DMS53 (cell line): ENCODE measurements at places on chromosomes 16 and 17.

DNA sequence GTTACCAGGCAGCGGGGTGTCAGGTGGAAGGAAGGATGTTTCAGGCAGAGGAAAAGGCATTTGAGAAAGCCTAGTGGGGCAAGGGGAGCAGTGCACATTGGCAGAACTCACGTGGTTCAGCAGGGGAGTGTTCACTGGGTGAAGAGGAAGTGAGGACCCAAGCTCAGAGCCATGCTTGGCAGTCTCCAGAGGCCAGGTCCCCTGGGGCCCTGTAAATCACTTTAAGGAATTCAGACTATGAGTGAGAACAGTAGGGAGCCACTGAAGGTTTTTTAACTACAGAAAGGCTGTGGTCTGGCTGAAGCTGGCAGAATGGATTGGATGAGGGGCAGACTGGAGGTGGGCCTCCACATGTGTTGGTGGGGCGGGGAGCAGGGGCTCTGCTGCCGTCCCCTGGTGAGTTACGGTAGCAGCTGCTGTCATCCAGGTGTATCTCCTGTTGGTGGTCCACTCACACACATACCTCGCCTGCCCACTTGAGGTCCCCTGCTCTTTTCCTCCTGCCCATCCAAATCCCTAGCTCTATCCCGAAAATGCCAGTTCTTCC is 5.1 kb downstream of the CLEC16A start:
- DNase-seq, result no peak

- no peak for DNase-seq
Observed at GRCh38 chr17:34847938-34848337, 113.3 kb downstream of the CCT6B start.

- DNase-seq, result no peak
Observed at GRCh38 chr17:33377837-33378595, 84.9 kb upstream of the ASIC2 start.

- peak; percentile 87 for DNase-seq
Observed at GRCh38 chr17:30368912-30369720, 9.6 kb upstream of the CPD start.

DNA sequence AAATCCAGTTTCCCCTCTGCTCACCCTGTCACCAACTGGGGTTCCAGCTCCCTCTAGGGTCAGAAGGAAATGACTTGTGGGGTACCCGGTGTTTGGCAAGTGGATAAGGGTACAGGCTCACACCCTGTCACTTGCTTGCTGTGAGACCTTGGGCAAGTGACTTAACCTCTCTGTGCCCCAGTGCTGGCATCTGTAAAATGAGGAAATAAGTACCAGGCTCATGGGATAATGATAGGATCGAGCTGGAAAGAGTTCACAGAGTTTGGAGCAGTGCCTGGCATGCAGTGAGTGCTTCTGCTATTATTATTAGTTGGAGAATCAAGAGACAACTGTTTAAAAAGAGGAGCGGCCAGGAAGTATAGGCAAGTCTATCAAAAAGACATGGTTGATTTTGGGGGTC is 53.7 kb upstream of the DLX4 start:
- no peak for DNase-seq

DNA sequence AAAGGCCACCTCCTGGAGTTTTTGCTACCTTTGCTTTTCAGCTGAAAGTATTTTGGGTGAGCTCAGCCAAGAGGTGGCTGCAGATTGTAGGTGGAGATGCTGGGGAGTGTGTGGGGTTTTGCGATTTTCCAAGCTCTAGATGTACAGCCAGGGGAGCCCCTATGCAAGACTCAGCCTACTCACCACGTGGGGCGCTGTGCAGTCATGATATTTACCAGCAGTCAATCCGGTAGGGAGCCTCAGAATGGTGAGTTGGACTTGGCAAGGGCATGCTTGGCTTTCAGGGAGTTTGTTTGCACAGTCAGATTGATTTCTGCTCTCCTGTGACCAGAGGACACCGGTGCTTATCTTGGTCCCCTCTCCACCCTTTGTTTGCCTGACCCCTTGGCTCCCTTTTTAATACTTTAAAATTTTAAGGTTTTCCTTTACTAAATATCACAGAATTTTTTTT is 175.3 kb downstream of the UTP18 start:
- DNase-seq, result peak; percentile 88

DNA sequence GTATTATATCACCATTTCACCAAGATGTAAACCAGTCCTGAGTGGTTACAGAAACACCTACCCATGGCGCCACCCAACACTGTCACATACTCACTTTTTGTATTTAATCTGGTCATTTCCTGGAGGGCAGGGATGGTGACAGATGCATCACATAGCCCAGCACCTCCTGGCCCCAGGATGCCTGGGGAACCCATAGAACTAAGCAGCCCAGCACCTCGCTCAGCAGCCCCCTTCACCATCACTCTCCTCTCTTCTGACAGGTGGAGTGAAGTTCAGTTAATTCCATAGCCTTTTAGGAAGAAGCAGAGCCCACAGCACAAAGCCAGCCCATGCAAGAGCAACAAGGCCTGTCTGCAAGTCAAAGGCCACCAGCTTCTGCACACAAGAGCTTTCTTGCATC is 27.5 kb downstream of the MYLK3 start:
- DNase-seq, result no peak

DNA sequence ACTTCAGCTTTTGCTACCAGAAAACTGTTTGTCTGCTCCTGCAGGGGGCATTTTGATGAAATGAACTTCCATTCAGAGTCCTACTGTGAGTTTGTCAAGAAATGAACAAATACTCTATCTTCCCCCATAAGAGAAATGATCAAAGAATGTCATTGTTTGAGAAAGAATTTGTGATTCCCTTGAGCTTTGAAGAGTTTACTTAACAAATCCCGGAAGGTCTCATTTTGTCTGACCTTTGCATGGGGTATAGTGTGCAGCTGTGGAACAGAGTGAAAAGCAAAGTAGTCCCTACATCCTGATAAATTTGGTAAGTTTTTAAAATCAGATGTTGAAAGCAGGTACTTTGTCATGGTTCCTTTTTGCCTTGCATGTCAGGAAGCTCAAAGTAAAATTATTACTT is 178.0 kb downstream of the ABCC12 start:
- no peak for DNase-seq

- no peak for DNase-seq
Observed at GRCh38 chr17:81898029-81898866, 3.8 kb upstream of the NPB start.

DNA sequence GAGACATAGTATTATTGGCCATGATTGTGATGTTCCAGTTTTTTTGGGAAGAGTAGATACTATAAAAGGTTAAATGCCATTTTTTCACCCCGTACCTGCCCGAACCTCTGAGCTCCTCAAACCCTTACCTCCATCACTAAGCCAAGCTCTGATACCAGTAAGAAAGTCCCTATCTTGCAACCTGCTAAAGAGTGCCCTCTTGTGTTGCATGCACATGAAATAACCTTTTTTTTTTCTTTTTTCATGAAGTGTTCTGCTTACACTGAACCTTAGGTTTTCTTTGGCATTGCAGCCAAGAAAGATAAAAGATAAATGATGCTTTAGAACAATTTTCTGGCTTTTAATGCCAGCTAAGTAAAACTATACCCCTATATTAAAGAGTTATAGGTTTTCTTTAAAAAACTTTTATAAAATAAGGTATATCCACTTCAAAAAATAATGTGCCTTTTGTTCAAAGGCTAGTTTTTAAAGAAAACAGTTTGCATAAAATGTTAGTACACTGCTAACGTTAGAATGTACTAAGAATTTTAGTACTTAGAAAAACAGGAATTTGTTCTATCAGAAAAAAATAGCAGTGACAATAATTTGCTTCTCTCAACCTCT is 295.3 kb upstream of the PMFBP1 start:
- DNase-seq, result peak; percentile 79

GRCh38 chr17:9021158-9021991 is at the start of gene NTN1:
TSS of gene NTN1 (plus strand) at chr17:9021510. CDS start at chr17:9022374, 864 bp downstream.
- no peak for DNase-seq

GRCh38 chr16:57876210-57876609 is 73.9 kb upstream of the KIFC3 start:
- DNase-seq, result no peak

- DNase-seq, result no peak
Observed at GRCh38 chr17:16980813-16981731, 9.2 kb upstream of the TNFRSF13B start.

DNA sequence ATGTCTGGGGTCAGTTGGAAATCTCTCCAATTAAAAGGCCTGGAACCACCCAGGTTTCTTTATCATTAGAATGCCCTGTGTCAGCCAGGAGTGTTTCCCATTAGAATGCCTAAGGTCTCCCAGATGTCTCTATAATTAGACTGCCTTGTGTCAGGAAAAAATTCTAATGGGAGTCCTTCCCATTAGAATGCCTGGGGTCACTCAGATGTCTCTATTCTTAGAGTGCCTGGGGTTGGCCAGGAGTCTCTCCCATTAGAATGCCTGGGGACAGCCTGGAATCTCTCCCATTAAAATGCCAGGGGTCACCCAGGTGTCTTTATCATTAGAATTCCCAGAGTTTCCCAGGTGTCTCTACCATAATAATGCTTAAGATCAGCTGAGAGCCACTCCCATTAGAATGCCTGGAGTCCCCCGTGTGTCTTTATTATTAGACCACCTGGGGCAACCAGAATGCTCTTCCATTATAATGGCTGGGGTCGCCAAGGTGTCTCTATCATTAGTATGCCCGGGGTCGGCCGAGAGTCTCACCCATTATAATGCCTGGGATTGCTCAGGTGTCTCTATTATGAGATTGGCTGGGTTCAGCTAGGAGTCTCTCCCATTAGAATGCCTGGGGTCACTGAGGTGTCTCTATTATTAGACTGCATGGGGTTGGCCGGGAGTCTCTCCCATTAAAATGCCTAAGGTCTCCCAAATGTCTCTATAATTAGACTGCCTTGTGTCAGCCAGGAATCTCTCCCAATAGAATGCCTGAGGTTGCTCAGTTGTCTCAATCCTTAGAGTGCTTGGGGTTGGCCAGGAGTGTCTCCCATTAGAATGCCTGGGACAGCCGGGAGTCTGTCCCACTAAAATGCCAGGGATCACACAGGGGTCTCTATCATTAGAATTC is 2254.6 kb downstream of the TP53TG3F start:
- no peak for DNase-seq

GRCh38 chr17:66221343-66221742 is 7.9 kb downstream of the APOH start:
- DNase-seq, result no peak

GRCh38 chr16:65916995-65917394 is 449.5 kb upstream of the CDH5 start:
- no peak for DNase-seq

- no peak for DNase-seq
Observed at GRCh38 chr16:12081048-12081404, 104.5 kb downstream of the SNX29 start.

GRCh38 chr16:50286681-50287080 is 20.3 kb downstream of the ADCY7 start:
- DNase-seq, result no peak

- peak; percentile 63 for DNase-seq
Observed at GRCh38 chr17:31373150-31374093, 18.1 kb upstream of the RAB11FIP4 start.

GRCh38 chr16:57694725-57695679 is at the start of gene DRC7:
TSS of gene DRC7 (plus strand) at chr16:57694806. CDS start at chr16:57697950, 3,144 bp downstream.
- DNase-seq, result peak; percentile 94

DNA sequence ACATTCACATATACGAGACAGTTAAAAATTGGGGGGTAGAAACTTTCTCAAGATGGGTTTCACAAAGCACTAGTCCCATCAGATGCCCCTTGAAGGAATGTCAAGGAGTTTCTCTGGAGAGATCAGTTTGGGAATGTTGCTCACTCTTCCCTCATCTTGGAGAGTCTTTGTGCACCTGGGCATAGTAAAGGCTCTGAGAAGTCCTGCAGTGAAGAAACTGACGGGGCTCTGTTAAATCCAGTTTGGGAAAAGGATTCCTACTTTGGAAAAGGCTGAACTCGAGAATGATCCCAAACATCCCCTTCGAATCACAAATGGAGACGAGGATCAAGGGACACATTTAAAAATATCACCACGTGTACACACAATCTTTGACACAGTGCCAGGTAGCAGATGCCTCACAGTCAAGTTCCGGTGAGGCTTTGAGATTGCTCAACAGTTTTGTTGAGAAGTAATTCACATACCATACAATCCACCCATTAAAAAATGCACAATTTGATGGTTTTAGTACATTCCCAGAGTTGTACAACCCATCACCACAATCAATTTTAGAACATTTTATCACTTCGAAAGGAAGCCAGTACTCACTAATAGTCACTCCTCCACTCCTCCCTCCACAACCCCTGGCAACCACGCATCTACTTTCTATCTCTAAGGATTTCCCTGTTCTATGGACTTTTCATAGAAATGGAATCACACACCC is 203.4 kb upstream of the FOXF1 start:
- DNase-seq, result no peak

GRCh38 chr17:28912281-28912937 is 9.5 kb upstream of the DHRS13 start:
- DNase-seq, result peak; percentile 12

DNA sequence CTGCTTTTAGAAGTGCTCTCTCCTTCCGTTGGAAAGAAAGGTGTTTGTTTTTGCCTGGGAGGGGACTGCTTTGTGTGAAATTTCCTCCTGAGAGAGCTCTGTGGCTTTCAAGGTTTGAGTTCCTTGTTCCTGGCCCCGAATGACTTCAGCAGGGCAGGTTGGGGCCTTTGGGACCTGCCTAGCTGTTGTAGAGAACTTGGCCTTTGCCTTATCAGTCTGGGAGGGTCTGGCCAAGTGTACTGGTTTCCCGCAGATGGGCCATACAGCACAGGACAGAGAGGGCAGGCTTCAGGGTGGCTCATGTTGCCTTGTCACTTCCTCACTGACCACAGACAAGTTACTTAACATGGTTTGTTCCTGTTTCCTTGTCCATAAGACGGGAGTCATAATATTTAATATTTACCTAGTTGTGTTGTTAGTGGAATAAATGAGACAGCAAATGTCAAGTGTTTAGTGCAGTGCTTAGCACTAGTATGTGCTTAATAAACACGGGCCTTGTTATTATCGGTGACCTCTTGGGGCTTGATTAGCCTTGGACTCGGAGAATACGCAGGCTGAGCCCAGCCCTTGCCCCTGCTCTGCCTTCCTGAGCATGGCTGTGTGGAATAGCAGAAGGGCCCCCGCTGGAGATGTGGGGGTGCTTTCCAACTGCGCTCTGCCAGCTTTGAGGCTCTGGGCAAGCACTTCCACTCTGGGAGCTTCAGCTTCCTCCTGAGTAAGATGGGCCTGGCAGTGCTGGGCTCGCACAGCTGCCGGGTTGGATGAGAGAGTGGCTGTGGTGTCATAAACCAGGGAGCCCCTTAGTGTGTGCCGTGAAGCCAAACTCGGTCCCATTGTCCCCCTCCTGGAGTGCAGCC is 6.6 kb downstream of the PRSS8 start:
- peak; percentile 39 for DNase-seq

DNA sequence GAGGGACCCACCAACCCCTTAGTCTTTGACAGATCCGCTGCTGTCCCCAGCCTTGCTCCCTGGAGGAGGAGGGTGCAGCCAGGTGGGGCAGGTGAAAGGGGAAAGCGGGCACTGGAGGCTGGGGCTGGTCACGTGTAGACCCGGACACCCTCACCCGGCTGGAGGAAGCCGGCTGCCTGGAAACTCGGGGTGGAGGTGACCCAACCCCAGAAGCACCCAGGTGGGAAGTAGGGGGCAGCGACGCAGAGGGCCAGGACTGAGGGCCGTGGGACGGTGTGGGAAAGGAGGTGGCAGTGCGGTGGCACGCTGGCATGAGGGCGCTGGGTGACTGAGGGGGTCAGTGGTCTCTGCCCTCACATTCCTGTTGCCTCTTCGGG is 2.7 kb downstream of the TRAF7 start:
- DNase-seq, result no peak
